ENCODE measurements at places on chromosomes 3 and 15.

DNA sequence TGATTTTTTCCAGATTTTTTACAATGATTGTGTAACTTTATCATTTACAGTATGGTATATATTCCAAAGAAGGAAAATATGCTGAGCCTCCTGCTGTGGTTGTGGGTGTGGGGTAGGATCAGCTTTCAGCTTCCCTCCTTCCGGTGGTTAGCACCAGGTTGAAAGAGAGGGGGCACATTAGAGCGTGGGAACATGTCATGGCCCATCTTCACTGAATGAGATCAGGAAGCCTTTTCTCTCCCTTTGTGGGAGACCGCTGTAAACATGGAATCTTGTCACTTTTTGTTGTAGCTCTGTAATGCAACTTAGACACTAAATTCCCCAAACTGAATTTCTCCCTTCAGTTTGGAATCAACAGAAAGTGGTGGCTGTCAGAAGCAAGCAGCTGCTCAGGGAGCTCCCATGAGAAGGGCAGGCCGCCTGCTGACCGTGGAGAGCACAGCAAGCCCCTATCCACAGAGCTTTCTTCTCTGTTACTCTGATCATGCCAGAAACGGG is 86.7 kb upstream of the LIMD1 start:
- DNase-seq: no peak

DNA sequence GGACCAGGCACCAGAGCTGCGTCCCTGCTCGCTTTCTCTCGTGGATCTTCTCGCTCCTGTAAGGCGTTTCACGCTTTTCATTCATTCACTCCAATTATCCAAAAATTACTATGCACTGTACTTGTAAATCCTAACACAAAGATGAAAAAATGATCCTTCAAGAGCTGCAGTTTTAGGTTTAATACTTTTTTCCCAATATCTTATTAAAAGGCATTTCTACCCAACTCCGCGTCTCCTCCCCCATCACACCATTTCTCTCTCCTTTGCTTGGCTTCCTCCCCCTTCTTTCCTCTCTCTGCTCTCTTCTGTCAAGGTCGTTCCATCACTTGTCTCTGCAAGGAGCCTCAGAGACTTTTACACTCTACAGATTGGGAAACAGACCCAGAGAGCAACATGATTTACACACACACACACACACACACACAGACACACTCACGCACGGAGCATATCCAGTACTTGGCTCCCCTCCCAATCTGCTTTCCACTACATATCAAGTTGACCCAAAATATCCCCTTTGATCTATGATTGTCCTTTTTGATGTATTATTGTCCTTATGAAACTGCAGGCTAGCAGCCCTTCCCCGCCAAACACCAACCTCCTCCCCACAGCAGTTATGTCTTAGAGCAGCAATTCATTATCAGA is 479 bp upstream of the CLDN1 start:
- no peak for DNase-seq

- no peak for DNase-seq
Measured at GRCh38 chr3:139267300-139268246, 76.2 kb upstream of the MRPS22 start.

- DNase-seq: no peak
Measured at GRCh38 chr3:11459186-11459824, 184.4 kb downstream of the VGLL4 start.

- no peak for DNase-seq
Measured at GRCh38 chr3:149299938-149300801, 33.3 kb downstream of the TM4SF18 start.

DNA sequence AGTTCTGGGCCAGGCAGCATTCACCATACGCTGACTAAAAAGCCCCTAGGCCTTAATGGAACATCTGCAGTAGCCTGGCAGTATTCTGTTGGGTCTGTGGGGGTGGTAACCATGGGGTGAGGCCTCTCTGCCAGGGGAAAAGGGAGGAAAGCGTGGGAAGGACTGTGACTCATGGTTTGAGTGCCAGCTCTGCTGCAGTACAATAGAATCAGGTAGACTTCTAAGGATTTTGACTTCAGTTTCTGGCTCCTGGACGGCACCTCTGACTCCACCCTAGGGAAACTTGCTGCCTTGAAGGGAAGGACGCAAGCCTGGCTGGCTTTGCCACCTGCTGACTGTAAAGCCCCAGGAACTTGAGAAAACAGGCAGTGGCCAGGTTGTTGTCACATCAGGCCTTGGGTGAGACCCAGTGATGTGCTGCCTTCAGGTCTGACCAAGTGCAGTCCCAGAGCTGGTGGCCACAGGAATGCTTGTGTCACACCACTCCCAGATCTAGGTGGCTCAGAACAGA is 148.6 kb downstream of the SUCNR1 start:
- no peak for DNase-seq

DNA sequence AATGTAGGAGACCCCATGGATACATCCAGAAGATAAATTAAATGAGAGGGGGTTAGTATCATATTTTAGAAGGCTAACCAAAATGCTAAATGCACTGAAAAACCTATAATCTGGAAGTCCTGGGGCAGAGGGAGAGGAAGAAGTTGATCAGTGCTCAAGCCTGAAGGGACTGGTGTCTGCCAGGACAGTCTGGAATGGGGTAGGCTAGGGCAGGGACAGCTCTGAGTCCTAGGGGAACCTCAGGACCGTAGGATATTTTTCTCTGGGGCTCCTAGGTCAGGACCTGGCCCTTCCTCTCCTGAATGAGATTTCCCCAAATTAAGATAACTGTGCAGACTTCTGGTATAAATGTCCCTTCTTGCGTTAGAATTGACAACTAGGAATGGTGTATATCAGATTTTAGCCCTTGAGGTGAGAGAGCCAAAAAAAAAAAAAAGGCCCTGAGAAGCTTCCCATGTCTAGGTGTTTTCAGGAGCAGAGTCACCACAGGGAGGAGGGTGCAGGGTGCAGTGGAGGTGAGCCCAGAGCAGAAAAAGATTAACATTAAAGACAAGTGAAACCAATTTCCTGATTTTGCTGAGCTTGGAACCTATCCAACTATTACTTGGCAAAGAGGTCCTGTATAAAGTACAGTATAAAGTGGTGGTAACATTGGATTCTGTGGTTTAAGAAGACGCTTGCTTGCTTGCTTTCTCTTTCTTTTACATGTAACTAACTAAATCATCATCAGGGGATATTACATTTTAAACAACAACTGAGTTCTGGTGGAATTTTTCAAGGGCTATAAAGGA is 63.5 kb downstream of the HACD2 start:
- no peak for DNase-seq

- DNase-seq: peak; percentile 51
Measured at GRCh38 chr3:158845765-158846350, 44.0 kb downstream of the MFSD1 start.

- no peak for DNase-seq
Measured at GRCh38 chr15:82570721-82571508, 30.7 kb upstream of the RPS17 start.

DNA sequence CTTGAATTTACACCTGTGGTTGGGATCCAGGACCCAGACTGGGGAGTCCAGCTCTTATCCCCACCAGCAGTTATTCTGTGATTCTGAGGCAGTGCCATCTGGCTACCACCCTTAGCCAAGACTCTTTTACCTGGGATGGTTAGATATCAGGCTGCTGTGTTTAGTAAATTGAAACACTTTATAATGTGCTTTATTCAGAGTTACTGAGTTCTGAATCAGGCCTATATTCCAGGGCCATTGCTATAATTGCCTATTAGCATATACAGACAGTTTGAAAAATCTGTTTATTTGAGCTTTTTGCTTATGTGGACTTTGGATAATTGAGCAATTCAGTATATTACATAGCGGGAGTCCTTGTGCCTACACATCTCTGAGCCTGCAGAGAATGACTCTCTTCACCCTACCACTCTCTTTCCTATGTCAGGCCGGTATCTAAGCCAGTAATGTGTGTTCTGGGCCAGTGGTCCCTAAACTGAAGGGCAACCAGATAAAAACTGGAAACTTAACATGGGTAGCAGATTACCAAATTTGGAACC is 45.4 kb upstream of the TRAK1 start:
- no peak for DNase-seq

DNA sequence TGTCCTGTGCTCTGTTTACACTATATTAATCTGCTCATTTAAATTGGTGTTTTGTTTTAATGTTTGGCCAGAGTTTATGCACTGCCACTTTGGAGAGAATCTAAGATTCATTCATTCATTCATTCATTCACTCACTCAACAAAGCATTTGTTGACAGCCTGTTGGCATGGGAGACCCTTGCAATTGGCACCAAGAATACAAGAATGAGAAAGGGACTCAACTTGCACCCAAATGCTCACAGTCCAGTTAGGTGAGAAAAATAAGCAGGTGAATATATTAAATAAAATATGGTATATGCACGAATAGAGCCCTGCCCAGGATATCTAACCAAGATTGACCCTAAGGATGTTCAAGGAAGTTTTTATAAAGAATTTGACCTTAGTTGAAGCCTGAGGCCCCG is 80.4 kb downstream of the TGFBR2 start:
- no peak for DNase-seq

DNA sequence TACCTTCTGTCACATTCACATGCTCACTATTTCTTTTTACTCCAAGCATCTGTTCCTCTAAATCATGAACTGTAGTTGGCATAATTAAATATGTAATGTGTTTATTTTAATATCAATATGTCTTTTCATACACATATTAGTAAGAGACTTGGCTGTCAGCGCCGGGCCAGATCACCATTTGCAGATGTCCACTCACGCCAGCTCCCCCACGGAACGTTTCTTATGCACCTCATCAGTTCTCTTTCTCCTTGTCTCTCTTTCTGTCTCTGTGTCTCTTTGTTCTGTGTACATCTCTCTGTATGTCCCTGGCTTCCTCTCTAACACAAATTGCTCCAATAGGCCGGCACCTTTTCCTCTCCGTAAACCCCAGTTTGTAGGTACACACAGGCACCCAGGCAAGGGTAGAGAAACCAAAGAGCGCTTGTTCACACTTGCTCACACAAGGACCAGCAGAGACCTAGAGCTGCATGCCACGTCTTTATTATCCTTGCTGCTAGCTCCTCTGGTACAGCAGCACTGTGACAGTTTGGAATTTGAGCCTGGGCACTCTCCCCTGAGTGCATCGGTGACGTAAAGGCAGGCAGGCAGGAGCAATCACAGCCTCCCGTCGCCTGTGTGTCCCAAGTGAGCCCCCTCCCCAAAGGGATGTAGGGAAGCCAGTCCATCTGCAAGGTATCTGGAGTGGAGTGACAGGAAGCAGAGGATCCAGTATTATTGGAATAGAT is 40.4 kb downstream of the CACNA1D start:
- no peak for DNase-seq

GRCh38 chr15:82963471-82964341 is 11.2 kb upstream of the HOMER2 start:
- no peak for DNase-seq

GRCh38 chr3:143128227-143128955 is 8.8 kb downstream of the CHST2 start:
- no peak for DNase-seq

DNA sequence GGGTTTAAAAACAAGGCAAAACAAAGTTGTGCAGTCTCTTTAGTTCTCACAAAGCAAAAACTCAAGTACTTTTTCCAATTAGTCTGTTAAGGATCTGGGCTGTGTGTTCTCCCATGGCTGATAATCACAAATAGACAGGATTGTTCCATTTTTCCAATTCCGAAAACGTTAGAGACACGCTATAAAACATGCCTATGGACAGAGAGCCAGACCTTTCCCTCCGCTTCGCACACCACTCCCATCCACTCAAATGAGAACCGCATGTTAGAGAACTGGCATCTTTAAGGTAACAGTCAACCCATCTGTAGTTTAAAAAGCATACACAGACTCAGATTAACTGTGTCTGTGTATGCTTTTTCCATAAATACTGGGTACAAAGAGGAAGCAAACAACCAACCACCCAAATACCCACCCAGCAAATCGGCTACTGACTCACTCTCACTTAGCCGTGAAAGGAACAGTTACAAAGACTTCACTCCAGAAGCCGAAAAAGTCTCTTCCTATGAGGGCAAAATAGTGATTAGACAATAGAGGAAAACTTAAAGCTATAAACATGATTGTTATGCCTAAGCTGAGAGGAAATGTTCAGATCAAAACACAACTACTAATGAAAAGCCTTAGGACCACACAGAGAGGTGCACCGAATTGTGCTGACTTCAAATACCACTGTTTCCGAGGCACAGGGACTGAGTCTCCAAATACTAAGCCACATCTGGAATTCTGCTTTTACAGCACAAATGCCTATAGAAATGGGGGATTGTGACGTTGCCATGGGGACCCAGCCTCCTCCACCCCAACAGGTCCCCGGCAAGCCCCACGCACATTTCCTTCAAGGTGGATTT is 36.1 kb downstream of the IL17RD start:
- DNase-seq: no peak

DNA sequence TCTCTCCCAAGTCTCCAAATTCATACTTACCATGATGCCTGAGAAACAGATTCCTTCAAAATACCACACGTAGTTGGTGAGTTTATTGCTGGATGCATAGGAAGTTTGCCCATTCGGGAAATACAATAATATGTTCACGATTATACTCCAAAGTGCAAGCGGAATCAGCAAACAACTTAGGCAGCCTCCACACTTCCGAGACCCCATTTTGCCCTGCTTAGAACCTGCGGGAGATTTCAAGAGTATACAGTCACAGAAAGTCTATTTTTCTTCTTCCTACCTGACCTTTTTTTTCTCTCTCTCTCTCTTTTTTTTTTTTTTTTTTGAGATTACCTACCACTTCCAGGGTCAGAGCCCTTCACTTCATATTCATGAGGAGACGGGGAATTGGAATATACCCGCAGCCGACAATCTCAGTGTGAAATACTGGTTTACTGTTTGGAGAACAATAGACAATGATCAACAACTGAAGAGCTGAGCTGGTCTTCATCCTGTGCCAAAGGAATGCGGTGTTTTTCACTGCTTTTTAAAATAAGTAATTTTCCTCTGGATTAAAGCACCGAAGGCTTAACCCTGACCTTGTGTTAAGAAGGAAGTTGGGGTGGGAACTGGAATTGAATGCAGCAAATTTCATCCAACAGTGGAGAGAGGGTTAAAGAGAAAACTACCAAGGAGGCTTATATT is at the start of gene TM4SF18:
TM4SF18 (minus strand) TSS at position 461 of the 684 bp plus-strand sequence; CDS start at position 207, 254 bp downstream.
- no peak for DNase-seq

- no peak for DNase-seq
Measured at GRCh38 chr15:31574766-31575165, 248.1 kb downstream of the KLF13 start.

GRCh38 chr3:128448491-128448890 is 18.2 kb downstream of the DNAJB8 start:
- DNase-seq: peak; percentile 42

DNA sequence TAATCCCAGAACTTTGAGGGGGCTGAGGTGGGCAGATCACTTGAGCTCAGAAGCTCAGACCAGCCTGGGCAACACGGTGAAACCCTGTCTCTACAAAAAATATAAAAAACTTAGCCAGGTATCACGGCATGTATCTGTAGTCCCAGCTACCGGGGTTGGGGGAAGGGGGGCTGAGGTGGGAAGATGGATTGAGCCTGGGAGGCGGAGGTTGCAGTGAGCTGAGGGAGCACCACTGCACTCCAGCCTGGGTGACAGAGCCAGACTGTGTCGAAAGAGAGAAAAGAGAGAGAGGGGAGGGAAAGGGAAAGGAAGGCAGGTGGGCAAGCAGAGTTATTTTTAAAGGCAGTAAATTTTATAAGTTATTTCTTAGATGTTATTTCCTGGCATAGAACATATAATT is 368.1 kb downstream of the ULK4 start:
- no peak for DNase-seq
